Hippocampal formation (tissue), 2 donors: ENCODE measurements at places on chromosomes 13 and 19.

DNA sequence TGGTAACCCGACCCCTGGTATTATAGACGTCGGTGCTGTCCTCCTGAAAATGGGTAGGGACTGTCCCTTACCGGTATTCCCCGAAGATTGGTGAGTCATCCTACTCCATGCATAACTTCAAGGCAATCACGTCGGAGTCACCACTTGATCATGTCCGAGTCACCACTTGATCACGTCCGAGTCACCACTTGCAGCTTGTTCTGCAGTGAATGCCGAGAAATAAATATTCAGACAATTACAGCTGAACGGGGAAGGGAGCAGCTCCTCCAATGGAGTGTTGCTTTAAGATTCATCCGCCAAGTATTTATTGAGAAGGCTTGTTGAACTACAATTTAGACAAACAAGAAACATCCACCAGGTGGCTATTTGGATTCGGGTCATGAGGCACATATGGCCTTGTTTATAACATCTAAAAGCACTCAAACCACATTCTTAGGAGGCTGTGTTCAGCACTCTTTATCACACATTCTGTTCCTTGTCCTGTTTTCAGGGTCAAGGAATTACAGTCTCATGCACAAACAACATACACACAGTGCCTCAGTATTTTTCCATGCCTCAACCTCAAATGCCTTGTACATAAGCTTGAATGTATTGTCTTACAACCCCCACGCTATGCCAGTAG, 43.1 kb downstream of the ZNF726 start:
- DNase-seq: no peak

GRCh38 chr19:3563709-3564524, 6.5 kb upstream of the MFSD12 start:
- DNase-seq: no peak

GRCh38 chr19:1592024-1592754, 476 bp downstream of the MBD3 start:
- peak; percentile 73 for DNase-seq

GRCh38 chr13:33438918-33439317, 153.4 kb upstream of the STARD13 start:
- no peak for DNase-seq

GRCh38 chr13:106919133-106919532, 351.2 kb upstream of the ARGLU1 start:
- no peak for DNase-seq

DNA sequence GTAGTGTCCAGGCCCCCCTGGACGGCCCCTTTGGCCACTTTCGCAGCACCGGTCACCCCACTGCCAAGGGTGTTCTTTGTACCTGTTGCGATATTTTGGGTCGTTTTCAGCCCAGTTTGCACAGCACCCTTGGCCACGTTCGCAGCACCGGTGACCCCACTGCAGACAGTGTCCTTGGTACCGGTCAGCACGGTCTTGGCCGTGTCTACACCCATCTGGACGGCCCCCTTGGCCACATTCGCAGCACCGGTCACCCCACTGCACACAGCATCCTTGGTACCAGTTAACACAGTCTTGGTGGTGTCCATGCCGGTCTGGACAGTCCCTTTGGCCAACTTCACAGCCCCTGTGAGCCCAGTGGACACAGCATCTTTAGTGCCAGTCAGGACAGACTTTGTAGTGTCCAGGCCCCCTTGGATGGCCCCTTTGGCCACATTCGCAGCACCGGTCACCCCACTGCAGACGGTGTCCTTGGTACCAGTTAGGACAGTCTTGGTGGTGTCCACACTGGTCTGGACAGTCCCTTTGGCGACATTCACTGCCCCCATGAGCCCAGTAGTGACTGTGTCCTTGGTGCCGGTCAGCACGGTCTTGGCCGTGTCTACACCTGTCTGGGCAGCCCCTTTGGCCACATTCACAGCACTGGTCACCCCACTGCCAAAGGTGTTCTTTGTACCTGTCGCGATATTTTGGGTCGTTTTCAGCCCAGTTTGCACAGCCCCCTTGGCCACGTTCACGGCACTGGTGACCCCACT, 6.8 kb downstream of the PLIN4 start:
- DNase-seq: no peak

DNA sequence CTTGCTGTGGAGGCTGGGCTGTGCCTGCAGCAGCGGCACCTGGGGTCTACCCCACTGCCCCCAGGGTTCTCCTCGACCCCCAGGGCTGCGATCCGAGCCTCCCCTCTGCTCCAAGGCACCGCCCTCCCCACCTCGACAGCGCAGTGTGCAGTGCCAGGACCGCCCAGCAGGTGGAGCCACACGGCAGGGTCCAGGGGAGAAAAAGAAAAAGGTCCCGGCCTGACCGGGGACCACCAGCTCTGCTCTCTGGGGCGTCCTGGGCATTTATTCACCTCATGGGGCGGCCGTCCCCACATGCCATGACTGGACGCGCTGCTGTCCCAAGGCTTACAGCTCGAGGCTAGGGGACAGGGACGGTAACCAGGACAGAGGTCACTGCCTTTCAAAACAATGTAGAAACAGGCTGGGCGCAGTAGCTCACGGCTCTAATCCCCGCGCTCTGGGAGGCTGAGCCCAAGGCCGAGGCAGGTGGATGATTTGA, 10.6 kb downstream of the REXO1 start:
- no peak for DNase-seq

DNA sequence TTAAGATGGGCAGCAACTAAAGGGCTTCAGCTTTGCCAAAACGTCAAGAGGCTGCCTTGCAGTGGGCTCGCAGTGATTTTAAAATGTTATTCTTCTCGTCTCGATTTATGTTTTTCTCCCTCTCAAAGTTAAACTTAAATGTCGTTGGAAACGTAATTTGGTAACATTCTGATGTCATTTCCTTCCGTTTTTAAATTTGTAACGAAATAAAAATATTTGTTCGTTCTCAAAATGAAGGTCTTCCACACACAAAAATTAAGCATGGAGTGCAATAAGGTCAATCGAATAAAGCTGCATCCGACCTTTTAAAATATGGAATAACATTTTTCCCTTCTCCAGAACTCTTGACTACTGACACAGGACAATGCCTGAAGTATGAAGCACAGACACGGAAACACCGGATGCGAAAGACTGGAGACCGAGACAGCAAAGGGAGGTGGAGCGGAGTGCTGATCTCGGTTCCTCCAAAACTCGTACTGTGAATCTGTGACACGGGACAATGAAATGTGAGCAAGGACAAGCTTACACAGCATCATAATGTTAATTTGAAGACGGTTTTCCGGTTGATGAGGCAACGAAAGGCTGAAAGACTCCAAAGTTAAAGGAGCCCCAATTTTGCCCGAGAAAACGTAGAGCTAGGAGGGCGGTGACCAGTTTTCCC, 850 bp downstream of the MTMR6 start:
- DNase-seq: peak; percentile 13

- no peak for DNase-seq
Observed at GRCh38 chr13:73189362-73189761, 130.6 kb downstream of the KLF5 start.

GRCh38 chr19:3034656-3035541, 5.8 kb upstream of the TLE2 start:
- no peak for DNase-seq

- no peak for DNase-seq
Observed at GRCh38 chr13:113058129-113058987, 47.2 kb upstream of the F7 start.

GRCh38 chr19:1045247-1045603, 5.3 kb downstream of the ABCA7 start:
- no peak for DNase-seq

- DNase-seq: peak; percentile 31
Observed at GRCh38 chr19:50414864-50415660, 3.7 kb upstream of the SPIB start.

DNA sequence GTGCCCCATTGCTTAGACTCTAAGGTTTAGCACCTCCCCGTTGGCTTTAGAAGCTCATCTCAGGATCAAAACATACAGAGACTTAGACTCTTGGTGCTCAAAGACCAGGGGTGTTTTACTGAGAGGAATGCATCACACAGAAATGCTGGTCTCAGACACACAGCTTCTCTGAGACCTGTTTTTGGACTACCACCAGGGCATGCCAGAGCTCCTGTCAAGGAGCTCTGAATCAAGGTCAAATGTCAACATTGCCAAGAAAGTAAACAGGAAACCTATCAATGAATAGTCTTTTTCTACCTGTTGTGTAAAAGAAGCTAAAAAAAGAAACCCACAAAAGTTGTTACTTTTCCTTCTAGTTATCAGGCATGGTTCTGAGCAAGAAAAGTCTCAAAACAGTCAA, 149.2 kb downstream of the COL4A1 start:
- no peak for DNase-seq

GRCh38 chr19:55539090-55539984, 2.4 kb upstream of the SBK2 start:
- DNase-seq: no peak

DNA sequence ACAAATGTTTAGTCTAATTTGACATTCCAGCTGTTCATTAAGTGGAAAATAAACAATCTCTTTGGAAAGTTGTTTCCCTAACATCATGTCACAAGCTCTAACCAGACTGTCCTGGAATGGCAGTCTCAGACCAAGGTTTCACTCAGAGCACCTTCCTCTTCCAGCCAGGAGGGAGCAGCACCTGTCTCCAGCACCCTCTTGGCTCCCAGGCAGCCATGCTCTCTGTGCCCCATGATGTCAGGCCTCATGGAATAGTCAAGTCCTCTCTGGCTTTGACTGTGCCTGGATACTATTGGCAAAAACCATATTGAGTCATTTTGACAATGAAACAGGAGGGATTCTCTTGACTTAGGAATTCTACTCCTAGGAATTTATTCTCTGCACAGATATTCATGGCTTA, 171.4 kb downstream of the OXGR1 start:
- no peak for DNase-seq

DNA sequence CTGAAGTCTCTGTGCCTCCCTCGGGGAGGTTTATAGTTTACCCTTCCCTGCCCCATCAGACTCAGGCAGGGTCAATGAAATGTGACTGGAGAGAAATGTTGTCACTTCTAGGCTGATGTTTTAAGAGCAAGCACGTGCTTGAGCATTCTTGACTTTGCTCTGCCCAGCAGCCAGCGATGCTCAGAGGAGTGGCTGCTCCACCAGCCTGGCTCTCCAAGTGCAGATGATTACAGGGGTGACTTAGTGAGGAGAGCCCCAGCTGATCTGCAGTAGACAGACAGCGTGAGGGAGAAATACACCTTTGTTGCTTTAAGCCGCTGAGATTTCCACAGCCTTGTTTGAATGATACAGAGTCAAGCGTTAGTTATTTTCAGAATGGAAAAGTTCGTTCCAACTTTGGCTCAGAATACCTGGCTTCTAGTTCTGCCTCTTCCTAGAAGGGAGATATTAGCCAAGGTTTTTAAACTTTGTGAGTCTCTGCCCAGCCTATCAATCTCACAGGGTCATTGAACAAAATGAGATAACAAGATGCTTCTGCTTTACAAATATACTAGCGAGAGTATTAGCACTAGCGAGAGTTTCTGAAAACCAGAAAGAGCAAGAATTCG, 143.6 kb downstream of the OXGR1 start:
- DNase-seq: no peak

DNA sequence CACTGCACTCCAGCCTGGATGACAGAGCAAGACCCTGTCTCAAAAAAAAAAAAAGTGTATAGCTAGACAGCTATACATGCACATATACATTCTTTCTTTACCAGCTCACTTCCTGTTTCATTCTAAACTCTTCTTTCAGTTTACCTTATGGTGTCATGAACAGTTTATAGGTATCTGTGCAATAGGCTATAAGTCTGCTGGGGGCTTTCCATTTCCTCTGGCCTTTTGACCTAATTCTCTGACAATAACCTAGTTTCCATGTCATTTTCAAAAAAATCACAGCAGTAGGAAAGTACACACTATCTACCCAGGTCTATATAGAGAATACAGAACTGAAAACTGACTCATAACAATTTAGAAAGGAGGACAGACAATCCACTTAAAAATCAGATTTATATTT, 24.4 kb upstream of the URAD start:
- DNase-seq: no peak

- DNase-seq: no peak
Observed at GRCh38 chr19:57786286-57786685, 16.8 kb downstream of the ZNF586 start.

DNA sequence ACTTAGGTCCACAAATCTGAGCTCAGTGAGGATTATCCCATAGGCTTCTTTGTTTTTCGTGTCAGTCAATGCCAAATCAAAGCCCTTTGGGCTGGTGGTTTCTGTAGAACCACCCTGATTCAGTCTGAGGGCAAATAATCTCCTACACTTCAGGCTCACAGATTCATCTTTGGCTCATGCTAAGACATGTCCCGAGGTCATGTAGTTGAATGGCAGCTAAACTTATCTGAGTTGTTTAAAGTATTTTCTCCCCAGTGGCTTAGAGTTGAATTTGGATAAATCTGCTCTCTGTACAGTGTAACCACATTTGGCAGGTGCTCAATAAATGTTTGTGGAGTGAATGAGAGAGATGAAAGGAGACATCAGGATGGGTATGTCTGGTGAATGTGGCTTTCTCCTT, 13.1 kb upstream of the SLC25A42 start:
- no peak for DNase-seq

DNA sequence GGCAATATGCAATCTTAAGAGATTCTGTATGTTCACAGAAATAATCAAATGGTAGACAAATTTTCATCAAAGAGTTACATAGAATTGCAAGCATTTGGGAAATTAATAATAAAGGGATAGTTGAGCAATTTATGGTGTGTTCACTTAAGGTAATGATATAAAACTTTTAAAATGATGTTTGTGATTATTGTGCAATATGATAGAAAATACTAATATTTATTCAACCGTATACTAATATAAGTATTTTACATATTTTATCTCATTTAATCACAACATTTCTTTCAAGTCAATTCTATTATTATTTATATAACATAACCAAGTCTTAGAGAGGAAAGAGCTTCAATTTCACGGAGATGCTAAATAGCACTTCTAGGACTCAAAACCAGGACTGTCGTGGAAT, 716.8 kb upstream of the MIR17HG start:
- DNase-seq: no peak

GRCh38 chr19:16001481-16002312, 52.9 kb downstream of the OR10H4 start:
- DNase-seq: no peak

- DNase-seq: no peak
Observed at GRCh38 chr13:95492044-95492801, 60.3 kb upstream of the CLDN10 start.

- DNase-seq: no peak
Observed at GRCh38 chr13:58960888-58961287, 1202.8 kb downstream of the DIAPH3 start.

GRCh38 chr19:27966390-27966816, 1246.5 kb downstream of the UQCRFS1 start:
- DNase-seq: peak; percentile 16

- no peak for DNase-seq
Observed at GRCh38 chr19:46718157-46718933, 1.4 kb upstream of the PRKD2 start.

- no peak for DNase-seq
Observed at GRCh38 chr13:58667096-58667495, 1035.6 kb downstream of the PCDH17 start.

DNA sequence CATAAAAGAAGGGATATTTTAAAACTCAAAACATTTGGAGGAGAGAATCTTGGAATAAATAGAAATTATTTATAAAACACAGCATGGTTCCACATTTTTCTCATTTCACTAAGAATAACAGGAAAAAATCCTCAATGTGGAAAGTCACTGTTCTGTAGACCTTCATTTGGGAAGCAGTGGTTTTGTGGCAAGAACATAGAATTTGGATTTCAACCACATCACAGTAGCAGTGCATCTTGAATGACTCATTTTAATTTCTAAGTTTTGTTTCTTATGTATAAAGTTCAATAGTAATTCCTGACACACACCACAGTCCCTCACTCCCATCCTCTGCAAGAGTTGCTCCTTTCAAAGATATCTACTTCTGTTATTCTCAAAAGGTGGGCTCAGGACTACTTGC, 264.0 kb downstream of the ENOX1 start:
- no peak for DNase-seq

- no peak for DNase-seq
Observed at GRCh38 chr19:38890686-38891085, 8.7 kb downstream of the SIRT2 start.
